ENCODE measurements at places on chromosomes 11 and 22. TPM values are rescaled to one million over a fixed set of nuclear protein-coding genes. Genes with fewer than 3 reads are reported as not detected.

CD44 gene
- total RNA-seq: 613 TPM

- DNase-seq: no peak
These were observed 17.6 kb downstream of the PRDM11 start for GRCh38 chr11:45163956-45164575.

MRGPRX4 gene
- total RNA-seq: not detected

GTSE1 gene
- 1.4 TPM for total RNA-seq

RNF26 gene
- 19.3 TPM for total RNA-seq

VPS51 gene
- total RNA-seq: 94.9 TPM

DNA sequence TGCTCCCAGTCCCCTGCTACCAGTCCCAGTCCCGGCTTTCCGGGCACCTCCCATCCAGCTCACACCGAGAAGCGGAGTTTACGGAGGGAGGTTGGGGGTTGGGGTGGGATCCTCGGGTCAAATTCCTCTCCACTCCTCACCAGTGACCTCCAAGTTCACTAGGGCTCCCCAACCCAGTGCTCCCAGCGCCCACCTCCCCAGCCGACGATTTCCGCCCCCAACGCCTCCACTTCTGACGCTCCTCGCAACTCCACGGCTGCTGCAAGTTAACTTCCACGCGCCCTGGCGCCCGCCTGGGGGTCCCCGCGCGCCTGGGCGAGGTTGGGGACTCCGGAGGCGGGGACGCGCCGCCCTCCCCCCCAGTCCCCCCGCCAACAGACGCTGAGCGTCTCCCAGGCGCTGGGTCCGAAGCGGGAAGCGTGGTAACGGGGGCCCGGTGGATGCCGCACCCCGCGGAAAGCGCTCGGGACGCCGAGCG is 526 bp downstream of the TPST2 start:
- peak; percentile 66 for DNase-seq

DNA sequence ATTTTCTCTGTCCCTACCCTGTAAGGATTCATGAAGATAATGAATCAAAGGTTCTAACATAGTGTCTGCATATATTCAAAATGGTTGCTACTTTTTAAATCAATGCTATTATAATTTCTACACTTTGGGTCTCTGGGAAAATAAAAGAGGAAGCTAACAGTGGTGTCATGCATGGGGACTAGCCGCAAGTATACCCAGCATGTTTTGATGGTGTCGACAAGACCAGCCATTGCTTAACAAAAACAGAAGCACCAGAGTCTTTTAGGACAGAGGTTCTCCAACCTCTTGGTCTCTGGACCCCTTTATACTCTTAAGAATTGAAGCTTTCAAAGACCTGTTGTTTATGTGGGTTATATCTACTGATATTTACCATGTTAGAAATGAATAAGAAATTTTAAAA is 37.8 kb downstream of the RNF141 start:
- no peak for DNase-seq

GRCh38 chr11:7654195-7654705 is 19.1 kb downstream of the CYB5R2 start:
- DNase-seq: no peak

All from lower lobe of right lung (tissue), 2 donors.